GOT3 (cell line): ENCODE measurements at places on chromosomes 1 and 21.

DNA sequence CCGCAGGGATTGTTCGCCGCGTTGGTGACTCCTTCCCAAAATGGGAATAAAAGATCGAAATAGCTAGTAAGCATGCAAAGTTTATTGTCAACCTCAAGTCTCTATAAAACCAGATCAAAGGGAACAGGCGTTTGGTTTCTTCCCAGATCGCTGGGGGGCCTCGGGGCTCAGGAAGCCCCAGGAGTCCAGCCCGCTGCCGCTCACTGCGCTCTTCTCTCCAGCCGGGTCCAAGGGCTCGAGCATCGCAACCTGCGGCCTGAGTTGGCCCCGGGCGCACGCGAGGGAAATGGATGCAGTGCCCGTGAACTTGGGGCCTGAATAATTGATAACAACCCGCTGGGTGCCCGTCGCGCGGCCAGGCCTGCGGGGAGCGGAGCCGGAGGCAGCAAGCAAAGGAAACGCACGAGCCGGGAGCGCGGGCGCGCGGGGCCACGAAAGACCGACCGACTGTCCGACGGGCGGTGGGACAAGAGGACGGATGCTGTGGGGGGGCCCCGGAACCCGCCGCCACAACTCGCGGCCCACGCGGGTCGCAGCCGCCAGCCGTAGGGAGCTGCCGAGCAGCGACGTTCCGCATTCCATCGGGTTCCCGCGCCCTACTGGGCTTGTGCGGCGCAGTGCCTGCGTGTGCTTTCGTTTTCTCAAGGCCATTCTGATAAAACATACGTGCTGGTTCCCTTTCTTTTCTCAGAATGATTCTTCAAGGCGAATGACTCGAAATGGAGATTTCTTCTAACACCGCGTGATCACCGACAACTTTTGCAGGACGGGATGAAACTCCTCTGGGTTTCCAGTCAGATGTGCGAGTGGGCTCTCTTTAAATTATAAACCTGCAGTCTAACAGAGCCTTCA lies 14.0 kb upstream of the ALX3 start:
- no peak for DNase-seq

DNA sequence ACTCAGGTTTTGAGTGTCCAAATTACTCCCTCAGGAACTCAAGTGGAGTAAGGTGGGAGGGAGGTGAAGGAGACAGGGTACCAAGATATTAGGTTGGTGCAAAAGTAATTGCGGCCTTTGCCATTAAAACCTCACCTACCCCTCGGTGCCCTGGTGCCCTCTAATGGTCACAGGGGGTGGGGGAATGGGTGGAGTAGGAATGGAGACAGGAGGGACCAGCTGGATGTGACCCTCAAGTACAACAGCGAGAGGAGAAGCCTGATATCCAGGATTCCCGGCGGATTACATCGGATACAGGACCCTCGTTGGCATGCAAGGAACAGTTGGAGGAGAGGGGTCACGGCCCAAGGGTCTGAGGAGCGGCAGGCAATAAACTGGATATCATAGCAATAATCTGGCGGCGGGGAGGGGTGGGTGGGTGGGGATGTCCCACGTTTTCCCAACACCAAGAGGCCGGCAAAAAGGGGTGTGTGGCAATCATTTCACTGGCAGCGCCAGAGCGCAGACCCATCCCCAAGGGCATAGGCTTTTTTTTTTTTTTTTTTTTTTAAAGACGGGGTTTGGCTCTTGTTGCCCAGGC lies 4.3 kb upstream of the ZBTB7B start:
- DNase-seq, result no peak

DNA sequence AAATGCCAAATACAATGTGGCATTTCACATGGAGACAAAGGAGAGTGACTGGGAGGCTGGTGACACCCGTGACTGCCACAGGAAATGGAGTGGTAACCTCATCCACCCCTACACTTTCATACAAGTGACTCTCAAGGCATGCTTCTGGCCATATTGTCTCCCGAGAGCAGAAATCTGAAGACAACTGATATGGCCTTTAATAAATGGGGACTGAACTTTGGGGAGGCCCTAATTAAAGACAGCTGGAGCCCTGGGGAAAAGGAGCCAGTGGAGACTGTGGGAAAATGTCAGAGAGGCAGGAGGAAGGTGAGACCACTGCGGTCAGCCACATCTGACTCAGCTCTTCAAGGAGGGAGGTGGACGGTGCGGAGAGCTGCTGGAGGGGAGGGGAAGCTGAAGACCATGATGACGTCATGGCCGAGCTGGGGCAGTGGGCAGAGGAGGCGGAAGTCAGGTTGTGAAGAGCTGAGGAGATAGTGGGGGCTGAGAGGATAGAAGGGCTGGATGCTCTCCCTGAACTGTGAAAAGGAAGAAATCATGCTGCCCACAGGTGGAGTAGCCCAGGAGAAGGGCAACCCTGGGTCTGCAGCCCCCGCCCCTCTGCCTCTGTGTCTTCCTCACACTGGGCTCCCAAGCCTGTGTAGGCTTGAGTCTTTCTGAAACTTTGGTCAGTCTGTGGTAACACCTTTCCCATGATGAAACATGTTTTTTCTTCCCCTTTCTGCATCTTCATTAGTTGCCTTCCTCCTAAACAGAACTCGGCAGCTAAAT lies 14.0 kb upstream of the NCF2 start:
- no peak for DNase-seq

DNA sequence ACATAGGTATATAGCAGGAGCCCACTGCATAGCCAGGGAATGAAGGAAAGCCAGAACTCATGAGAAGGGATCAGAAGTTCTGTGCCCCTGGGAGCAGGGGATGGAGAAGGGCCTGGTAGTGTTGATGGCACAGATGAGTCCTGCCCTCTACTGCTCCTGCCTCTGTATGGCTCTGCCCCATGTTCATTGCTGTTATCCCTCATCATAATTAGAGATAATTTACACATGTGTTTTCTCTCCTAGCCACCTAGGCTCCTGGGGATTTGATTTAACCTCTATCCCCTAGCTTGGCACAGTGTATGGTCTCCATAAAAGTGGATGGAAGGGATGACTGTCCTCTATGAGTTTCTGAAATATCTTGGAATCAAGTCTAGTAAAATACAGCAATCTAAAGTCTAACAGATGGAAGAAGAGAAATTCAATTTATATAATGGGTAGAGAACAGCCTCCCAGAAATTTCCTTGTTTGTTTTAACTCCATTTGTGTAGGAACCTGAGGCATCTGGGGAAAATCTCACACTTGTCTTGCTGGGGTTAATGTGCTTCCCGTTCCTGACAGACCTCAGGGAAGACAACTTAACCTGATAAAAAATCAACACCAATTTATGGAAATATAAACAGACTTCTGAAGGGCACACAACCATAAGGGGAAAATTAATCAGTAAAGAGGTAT lies 393.8 kb downstream of the HHAT start:
- DNase-seq, result no peak

GRCh38 chr1:22831729-22832413 lies 121.2 kb downstream of the EPHB2 start:
- peak; percentile 51 for DNase-seq

DNA sequence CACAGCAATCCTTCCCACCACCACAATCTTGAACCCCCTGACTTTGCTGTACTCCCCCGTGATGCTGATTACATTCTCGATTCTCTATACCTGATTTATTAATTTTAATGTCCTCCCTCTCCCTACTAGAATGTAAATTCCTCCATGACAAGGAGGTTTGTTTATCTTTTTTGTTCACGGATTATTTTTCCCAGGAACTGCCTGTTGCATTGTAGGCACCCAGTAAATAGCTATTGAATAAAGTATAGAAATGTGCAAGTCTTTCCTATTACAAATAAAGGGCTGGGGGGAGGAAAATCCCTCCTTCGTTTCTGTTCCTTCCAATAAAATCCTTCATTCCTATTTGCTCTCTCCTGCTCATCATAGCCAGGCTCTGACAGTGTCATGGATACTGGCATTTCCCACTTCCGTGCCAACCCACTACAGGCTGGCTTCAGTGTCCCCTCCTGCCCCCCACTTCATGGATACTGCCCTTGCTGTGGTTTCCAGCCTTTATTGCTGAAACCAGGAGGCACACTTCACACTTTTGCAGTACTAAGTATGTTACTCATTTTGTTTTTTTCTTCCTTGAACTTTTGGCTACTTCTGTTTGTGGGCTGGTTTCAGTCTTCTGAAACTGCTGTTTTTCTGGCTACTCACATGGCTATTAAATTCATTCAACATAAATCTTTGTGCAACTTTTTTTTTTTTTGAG lies 7.5 kb downstream of the KIF1B start:
- DNase-seq, result no peak

GRCh38 chr1:46302641-46303037 lies 777 bp downstream of the LRRC41 start:
- DNase-seq, result no peak

DNA sequence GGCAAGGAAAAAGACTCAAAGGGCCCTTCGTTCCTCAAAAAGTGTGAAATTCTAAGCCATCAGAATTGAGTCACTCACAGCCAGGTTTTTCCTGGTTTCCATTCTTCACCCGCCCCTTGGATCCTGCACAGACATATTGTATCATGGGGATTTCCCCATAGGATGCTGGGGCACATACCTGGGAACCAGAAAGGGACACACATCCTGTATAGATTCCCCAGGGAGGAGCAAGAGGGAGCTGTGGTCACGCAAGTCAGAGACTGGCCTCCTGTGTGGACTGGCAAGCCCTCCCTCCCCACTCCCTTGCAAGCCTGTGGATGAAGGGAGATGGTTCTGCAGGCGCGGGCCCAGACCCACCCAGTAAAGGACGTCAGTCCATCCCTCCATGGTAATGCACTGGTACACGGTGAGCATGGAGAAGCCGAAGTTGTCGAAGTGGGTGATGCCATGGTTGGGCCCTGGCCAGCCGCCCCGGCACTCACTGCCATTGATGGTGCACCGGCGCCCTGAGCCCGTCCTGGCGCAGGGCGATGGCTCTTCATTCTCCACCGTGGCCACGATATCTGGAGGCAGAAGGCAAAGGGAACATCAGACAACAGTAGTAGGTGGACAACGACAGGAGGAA lies 23.2 kb downstream of the CACNA1S start:
- no peak for DNase-seq

- no peak for DNase-seq
Observed at GRCh38 chr1:3160647-3161145, 91.7 kb downstream of the PRDM16 start.

DNA sequence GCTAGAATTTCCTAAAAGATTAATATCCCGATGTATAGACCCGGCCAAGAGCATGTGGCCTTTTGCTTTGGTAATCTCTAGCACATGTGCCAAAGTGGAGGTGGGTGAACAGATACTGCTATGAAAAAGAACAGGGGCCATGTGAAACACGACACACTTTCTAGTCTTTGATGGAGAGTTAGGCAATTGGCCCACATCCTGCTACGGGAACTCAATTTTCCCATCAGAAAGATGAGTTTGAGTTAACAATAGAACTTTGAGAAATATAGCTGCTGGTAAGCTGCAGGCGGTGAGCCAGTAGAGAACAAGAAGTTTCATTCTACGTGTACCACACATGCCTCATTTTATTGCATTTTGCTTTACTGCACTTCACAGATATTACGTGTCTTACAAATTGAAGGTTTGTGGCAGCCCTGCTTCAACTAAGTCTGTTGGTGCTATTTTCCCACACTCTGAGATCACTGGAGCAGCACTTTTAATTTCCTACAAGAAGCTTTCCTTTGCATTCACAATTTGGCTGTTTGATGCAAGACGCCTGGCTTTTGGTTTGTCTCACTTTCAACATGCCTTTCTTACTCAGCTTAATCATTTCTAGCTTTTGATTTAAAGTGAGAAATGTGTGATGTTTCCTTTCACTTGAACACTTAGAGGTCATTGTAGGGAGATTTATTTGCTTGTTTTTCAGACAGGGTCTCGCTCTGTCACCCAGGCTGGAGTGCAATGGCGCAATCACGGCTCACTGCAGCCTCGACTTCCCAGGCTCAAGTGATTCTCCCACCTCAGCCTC lies 46.3 kb downstream of the HTR6 start:
- no peak for DNase-seq

- no peak for DNase-seq
Observed at GRCh38 chr21:25638660-25639550, at the start of gene JAM2. Gene JAM2 (plus strand): TSS chr21:25639258. CDS start chr21:25639822, 564 bp downstream.

DNA sequence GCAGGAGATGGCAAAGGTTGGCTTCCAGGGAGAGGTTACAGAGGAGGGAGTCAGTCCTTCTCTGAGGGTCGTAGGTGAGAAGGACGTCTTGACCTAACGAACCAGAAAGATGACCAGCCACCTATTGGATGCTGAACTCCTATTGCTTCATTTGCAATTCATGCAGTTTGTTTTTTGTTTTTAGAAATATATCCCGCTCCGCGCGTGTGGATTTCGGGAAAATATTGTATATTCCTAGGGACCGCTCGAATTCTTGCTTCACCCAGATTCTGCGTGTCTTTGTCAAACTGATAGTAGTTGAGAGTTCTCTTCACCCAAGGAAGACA lies 564 bp downstream of the DISP1 start:
- DNase-seq, result no peak

- DNase-seq, result no peak
Observed at GRCh38 chr1:212738330-212738729, 38.7 kb upstream of the BATF3 start.

- DNase-seq, result no peak
Observed at GRCh38 chr1:168491527-168492164, 52.2 kb downstream of the XCL2 start.

DNA sequence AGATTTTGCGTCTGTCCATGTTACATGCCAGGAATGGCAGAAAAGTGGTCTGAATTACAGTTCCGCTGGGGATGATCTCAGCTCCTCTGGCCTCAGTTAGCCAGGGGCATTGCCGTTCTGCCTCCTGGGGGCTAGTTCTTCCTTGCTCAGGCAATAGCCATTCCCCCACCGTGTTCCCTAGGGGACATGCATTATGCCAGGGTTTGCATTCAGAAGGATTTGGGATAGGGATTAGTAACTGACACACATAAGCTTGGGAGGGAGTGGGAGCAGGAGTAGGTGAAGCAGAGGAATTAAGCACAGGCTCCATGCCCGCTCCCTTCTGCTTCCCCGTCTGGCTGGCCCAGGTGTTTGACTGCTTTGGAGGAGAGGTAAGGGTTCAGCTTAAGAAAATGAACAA lies 12.7 kb downstream of the LRRC71 start:
- DNase-seq, result no peak

DNA sequence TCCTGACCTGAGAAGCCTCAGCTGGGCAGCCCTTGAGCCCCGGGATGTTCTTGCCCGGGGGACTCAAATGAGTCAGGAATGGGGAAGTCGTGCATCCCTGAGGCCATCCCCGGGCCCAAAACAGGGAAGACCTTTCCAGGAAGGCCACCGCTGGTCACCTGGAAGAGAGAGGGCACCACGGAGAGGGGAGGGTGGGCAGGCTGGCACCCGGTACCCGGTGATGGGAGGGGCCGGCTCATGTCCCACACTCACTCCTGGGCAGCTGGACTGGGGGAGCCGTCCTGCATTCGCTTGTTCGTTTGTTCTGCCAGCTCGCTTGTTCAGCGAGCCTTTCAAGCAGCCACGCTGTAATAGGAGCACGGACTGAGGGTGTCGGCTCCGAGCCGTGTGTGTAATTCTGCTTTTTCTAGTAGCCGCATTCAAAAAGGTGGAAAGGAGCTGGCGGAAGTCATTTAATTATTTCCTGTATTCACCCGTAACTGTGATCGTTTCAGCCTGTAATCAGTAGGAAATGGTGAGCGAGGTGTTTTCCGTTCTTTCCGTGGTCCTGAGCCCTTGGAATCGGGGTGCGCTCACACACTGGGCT lies 48.4 kb upstream of the CCDC27 start:
- DNase-seq, result no peak

GRCh38 chr1:229410692-229411433 lies 23.0 kb downstream of the ACTA1 start:
- peak; percentile 73 for DNase-seq
